ENCODE measurements at places on chromosomes 3 and 15. TPM values are rescaled to one million over a fixed set of nuclear protein-coding genes. Genes with fewer than 3 reads are reported as not detected.

GRCh38 chr3:174333640-174334039, 525.5 kb upstream of the NAALADL2 start:
- DNase-seq, result no peak

Gene KNG1
- polyA plus RNA-seq, result 0.30 TPM

GRCh38 chr15:99143655-99144610, 39.1 kb downstream of the SYNM start:
- DNase-seq, result no peak

GRCh38 chr15:79826800-79827199, 70.0 kb downstream of the MTHFS start:
- DNase-seq, result no peak

GRCh38 chr3:134359121-134360010, 14.9 kb downstream of the AMOTL2 start:
- DNase-seq, result no peak

GRCh38 chr3:62562596-62562995, 189.2 kb upstream of the FEZF2 start:
- no peak for DNase-seq
